NAMALWA (cell line): ENCODE measurements at places on chromosomes 7 and 10.
A peak's percentile ranks its signal among the peaks of the same experiment; 100 is the strongest.

DNA sequence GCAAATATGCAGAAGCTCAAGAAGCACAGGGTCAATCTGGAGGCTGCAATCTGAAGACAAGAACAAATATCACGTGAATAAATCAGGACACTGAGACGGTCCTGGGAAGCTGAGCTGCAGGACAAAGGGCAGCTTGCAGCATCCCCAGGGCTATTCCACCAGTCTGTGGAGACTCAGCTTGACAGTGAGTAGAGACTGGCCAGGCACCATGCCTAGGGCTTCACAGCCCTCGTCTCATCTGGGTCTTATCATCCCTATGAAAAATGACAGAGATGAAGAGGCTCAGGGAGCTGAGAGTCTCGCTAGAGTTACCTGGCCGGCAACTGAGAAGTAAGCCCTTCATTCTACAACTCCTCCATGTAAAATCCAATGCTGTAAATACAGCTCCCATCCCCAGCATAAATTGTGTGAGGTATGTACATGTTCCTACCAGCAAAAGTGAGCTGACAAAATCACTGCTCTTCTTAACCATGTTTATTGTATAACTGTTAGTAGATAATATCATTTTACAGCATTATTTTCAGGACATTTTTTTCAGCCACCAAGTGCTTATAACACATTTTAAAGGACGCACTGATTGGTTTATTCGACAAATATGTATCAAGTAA, 186.6 kb upstream of the IGFBP3 start:
- no peak for DNase-seq

GRCh38 chr7:26627891-26628341, 236.5 kb downstream of the SKAP2 start:
- no peak for DNase-seq

GRCh38 chr7:108535257-108535656, 9.3 kb upstream of the PNPLA8 start:
- no peak for DNase-seq

GRCh38 chr10:19638182-19638895, 177.9 kb upstream of the PLXDC2 start:
- DNase-seq = peak; percentile 4

DNA sequence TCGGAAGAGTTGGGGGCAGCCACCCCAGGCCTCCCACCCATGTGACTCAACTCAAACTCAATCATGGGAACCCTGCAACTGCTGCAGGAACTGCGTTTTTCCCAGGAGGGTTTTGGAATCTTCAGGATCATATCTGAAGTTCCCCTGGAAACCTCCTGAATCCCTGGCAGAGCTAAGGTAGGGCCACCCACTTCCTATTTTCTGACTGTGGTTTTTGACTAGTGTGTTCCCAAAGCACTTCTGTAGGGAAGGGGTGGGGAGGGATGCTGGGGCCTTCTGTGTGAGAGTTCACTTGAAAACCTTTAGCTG, 127.6 kb upstream of the UNC5B start:
- DNase-seq = no peak

- no peak for DNase-seq
These were observed 581.6 kb downstream of the ETV1 start for GRCh38 chr7:13407911-13408310.

- no peak for DNase-seq
These were observed 32.3 kb downstream of the NOD1 start for GRCh38 chr7:30446266-30446665.

DNA sequence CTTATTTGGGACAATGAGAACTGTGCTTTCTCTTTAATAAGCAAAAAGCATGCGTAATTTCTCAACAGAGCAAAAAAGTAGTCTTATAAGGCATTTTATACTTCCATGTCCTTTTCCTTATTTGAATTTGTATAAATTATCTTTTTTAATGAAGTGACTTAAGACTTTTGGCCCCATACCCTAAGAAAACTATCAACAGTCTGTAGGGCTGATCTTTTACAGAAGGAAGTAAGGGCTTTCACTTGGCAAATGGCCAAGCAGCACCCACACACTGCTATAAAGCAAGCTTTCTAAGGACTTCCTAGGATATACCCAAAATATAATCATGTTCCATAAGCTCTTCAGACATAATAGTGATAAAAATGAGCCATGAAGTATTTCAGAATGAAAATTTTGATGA, 3.4 kb downstream of the CRPPA start:
- DNase-seq = no peak

- no peak for DNase-seq
These were observed 1.0 kb downstream of the CACNA2D1 start for GRCh38 chr7:82442492-82443035.

GRCh38 chr10:88036126-88036525, 172.7 kb downstream of the PTEN start:
- no peak for DNase-seq

DNA sequence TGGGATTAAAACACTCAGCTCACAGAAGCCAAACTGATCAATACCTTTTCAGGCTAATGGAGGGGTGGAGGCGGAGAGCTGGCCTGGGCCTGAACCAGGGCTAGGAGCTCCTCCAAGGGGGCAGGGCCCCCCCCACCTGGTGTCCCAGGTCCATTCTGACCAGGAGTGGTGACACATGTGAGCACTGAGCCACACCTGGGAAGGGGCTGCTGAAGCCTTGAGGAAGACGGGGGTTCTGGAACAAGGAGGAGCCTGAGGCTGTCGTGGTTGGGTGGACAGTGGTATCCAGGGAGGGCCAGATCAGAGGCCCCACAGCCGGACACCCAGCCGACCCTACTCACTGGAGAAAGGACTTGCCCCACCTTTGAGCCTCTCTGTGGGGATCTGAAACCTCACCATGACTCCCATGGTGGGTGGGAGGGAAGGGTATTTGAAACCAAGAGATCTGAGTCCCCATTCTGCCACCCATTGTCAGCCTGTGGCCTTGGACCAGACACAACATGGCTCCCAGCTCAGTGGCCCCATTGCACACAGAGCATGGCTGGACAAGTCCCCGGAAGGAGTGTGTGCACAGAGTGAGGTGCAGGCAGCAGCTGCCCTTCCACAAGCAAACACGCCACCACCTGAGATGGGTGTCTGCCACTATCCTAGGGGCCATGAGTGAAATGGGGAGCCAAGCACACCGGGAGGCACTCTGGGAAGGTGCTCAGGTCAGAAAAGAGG, 12.4 kb downstream of the TMEM273 start:
- DNase-seq = no peak

DNA sequence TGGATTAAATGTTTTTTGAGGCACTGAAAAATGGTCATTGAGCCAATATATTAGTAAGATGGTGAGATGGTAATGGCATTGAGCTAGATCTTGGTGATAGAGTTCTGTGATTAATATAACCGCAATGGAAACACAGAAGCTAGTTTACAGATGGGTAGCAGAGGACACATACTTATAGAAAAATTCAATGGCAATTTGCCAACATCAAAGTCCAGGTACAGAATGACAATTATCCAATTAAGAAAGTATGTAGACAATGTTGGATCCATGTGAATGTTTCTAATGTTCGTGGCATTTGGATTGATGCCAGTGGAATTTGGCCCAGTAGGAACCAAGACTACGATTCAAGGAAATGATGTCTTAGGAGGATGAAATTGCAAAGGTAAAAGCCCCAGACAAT, 187.8 kb downstream of the GNAT3 start:
- no peak for DNase-seq
